Activated CD8-positive, alpha-beta T cell treated with anti-CD3 and anti-CD28 coated beads, Interleukin-2, amount 10 ng/mL, durations not matched to agents 7 days and 5 days (primary cell): ENCODE measurements at places on chromosomes 2 and 18. TPM values are rescaled to one million over a fixed set of nuclear protein-coding genes. Genes with fewer than 3 reads are reported as not detected.

The PTPRN gene
- total RNA-seq: 0.16 TPM

The RMC1 gene
- 47.6 TPM for total RNA-seq

The GYPC gene
- total RNA-seq: 163 TPM

- DNase-seq: no peak
These were observed 138.6 kb downstream of the NFATC1 start for GRCh38 chr18:79534356-79534755.

DNA sequence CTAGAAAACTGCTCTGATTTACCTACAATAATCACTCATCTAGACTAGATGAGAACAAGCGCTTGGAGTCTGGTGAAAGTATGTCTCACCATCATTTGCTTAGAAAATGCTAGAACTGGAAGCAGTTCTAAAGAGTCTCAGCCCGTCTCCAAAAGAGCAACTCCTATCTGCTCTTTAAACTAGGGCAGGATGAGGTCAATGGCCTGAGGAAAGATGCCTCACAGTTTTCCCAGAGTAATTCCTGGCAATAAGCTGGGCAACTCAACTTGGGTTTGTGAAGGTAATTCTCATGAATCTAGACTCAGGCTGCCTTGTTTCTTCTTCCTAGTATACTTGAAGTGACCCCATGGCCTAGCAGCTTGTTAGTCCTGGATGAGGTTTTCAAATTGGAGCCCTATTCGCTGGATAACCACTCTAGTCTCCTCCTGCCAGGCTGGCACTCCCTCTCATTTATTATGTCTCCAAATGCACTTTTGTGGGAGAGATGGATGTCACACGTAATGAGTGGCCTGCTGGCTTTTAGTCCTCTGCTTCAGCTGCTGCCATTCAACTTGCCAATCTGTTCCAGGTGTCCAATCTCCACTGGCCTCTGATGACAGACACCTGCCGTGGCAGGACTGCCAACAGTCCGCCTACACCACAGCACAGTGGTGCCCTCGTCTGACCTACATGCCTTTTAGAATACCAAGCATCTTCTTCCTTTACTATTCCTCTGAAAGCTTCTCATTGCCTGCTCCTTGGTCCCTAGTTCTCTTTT, 80.9 kb downstream of the CABYR start:
- no peak for DNase-seq
